ENCODE measurements at places on chromosomes 1 and 21. TPM values are rescaled to one million over a fixed set of nuclear protein-coding genes. Genes with fewer than 3 reads are reported as not detected.

The TMEM52 gene
- total RNA-seq = not detected

DNA sequence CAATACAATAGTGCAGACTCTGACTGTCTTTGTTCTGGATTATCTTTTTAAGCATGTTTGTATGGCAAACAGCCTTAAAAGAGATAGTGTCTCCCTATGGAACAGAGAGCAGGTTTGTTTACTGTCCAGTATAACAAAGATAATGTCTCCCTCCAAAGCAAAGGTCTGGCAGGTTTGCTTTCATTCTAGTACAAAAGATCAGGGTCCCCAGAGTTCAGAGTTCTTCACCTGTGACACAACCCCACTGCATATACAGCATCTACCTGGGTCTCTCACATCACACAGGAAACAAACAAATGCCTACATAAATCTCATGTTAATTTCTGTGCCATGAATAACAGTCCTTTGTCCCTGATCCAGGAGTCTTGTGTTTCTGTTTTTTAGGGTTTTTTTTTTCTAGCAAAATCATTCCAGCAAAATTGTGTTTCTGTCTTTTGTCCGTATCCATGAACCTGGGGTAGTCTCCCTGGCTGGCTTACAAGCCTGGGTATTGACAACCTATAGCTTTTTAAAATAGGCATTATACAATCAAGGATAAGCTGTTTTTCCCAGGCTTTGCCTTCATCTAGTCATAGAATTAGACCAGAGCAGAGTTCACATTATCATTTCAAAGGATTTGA lies 89.4 kb upstream of the PTBP2 start:
- DNase-seq = no peak

The ZNF683 gene
- total RNA-seq = 0.22 TPM

- DNase-seq = no peak
These were observed 33.5 kb downstream of the KCNC4 start for GRCh38 chr1:110243574-110243973.

GRCh38 chr1:237705462-237705861 lies 185.3 kb downstream of the ZP4 start:
- DNase-seq = no peak

- no peak for DNase-seq
These were observed 5.7 kb downstream of the DIO1 start for GRCh38 chr1:53899708-53900107.

GRCh38 chr1:25145775-25146393 lies 86.4 kb downstream of the SYF2 start:
- no peak for DNase-seq

GRCh38 chr1:84998642-84999280 lies 1.8 kb upstream of the MCOLN2 start:
- DNase-seq = peak; percentile 51

DNA sequence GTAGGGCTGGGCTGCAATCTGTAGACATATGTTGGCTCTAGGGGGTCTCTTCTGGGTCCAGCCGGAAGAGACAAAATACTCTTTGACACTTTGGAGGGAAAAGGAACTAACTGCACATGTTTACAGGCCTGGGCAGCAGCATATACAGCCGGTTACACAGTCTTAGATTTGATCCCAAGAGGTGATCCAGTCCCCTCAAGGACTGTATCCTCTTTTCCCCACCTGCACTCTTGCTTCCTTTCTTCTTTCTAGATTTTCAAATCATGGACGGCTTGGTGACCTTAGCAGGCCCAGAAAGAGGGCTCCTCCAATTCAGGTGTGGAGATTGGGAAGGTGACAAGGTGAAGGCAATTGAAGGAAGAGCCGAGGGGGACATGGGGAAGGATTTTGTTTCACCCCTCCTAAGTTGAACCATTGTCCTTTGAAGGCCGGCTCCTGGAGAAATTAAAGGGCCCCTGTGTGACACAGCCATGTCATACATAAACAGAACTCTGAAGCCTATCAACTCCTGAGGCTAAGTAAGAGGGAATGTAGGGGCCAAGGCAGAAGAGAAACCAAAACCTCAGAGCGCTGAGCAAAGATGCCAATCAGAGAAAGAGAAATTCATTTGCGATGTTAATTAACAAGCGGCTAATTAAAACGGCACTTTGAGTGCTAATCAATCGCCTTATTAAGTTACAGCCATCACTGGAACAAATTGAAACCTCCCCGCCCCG lies 5.9 kb upstream of the BARHL2 start:
- DNase-seq = no peak

- no peak for DNase-seq
These were observed 15.1 kb downstream of the GJA5 start for GRCh38 chr1:147745271-147745670.

DNA sequence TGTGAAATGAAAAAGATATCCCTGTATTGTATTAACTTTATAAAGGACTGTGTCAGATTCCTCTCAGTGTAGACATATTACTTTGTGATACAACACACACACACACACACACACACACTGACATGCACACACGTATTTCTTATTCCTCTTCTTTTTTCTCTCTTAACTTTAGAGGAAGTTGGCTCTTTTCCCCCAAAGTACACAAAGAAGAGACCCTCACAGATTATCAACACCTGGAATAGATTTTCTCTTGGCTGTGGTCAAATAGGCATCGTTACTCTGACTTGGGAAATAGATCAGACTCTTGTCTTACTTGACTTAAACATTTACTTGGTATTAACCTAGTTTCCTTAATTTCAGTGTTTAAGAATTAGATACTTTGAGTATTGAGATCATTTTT lies 792.8 kb downstream of the ADGRL2 start:
- no peak for DNase-seq

GRCh38 chr1:170162459-170163246 lies 16.9 kb downstream of the NTMT2 start:
- no peak for DNase-seq

DNA sequence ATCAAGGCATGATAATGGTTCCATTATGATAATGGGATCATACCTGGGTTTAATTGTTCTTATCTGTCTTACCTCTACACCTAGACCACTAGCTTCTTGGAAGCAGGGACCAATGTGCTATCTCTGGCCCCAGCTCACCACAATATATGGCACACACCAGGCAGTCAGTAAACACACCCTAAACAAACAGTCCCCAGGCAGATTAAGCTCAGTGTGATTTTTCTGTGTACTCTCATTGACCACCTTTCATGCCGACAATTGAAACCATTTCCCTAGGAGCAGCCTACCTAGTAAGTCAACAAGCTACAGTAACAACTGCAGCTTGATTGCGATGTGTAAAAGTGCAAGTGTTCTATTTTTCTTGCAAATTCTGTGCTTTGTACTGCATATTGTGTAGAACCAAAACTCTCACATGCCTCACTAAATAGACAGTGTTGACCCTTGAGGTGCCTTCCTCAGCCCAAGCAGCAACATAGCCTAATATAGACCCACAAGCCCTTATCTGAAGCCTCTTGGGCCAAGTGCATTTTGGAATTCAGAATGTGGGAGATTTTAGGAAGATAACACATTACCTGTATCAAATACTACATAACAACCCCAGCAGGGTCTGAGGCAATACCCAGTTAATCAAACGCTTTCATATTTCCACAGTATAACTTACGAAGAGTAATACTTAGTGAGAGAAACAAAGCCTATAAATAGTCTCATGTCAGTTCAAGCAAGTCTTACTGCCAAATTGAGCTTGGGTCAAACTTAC lies 32.0 kb downstream of the INPP5B start:
- no peak for DNase-seq

DNA sequence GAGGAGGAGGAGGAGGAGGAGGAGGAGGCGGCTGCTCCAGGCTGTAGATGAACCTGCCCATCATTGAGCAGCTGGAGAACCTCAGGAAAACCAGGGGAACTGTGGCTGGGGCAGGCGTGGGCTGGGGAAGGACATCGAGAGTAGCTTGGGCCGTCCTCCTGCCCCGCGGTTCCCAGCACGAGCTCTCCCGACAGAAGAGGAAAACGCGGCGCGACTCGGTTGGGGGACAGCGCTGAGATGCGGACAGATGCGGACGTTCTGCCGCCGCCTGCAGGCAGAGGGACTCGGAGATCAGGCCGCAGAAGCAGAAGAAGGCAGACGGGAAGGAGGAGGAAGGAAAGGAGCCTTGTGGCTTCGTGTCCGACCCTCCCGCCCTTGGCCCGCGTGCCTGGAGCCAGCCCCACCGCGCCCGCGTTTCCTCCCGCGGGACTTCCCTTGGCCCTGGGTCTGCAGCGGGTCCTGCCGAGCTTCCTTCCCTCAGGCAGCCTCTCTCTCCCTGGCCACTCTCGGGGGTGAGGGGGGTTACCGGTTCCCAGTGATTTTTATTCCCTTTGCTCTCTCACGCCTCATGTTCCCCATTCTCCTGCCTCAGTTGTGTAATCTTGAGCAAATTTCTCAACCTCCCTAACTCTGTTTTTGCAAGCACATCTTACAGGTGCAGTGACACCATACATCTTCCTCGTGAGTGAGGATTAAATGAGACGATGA lies 1.7 kb upstream of the TNFRSF9 start:
- peak; percentile 25 for DNase-seq

- no peak for DNase-seq
These were observed 206.9 kb downstream of the NEGR1 start for GRCh38 chr1:72075425-72075824.

GRCh38 chr1:20119347-20119746 lies at the start of gene PLA2G2D:
Gene PLA2G2D (minus strand): TSS chr1:20119536. CDS start chr1:20119498, 38 bp downstream.
- DNase-seq = no peak

The LDLRAD1 gene
- total RNA-seq = not detected

- DNase-seq = no peak
These were observed 33.5 kb downstream of the SCYL3 start for GRCh38 chr1:169860187-169860586.

The TXNIP gene
- total RNA-seq = 489 TPM

The SLC25A33 gene
- total RNA-seq = 2.5 TPM

- DNase-seq = no peak
These were observed 132.7 kb upstream of the SGIP1 start for GRCh38 chr1:66401244-66401643.

DNA sequence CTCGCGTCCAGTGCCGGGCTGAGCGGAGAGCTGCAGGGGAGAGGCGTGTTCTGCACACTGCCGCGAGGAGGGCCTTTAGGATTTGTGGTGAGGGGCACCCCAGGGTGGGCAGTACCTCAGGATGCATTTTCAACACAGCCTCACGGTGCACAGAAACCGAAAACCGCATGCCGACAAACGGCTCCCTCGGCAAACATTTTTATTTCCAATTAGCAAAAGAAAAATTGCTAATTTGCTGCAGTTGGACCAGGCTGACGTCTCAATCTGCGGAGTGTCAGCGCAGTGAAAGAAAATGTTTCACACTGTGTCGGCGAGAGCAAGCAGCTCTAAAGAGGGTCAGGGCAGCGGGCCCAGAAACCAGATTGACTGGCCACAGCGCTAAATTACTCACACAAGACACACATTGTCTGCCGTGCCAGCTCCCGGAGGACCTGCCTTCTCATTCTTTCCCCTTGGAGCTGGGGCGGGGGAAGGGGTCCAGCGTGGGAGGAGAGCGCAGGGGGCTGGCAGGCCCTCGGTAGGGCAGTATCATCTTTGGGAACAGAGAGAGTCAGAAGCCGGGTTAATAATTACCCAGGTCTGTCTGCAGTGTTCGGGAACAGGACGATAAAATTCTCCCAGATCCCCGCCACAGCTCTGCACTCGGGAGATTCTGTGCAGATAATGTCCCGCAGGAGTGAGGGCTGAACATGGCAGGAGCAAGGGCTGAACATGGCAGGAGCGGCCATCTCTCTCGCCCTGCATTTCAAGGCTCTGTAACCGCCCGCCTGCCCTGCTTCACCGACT lies 150.2 kb downstream of the PRDM16 start:
- no peak for DNase-seq

The IL12RB2 gene
- 0.88 TPM for total RNA-seq

- DNase-seq = no peak
These were observed 24.2 kb upstream of the ZNF648 start for GRCh38 chr1:182085726-182086125.

The RNF115 gene
- total RNA-seq = 15.6 TPM

DNA sequence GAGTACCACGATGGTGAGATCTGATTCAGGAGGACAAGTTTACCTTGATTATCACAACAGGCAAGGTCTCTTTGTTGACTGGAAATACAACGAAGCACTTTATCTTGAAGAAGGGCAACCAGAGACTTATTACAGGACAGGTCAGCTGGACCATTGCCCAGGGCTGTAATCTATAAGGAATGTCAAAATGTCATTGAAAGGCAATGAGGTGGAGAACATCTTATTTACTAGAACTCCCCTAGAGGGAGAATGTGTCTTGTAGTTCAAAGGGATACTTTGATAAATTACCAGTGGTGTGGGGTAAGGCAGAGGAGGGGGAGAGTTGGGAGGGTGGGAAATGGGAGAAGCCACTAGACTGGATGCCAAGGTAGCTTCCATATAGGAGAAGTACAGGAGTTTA lies 212.3 kb downstream of the NCAM2 start:
- no peak for DNase-seq

The TSPAN2 gene
- total RNA-seq = not detected

GRCh38 chr1:41580021-41580420 lies 95.5 kb upstream of the EDN2 start:
- DNase-seq = no peak

DNA sequence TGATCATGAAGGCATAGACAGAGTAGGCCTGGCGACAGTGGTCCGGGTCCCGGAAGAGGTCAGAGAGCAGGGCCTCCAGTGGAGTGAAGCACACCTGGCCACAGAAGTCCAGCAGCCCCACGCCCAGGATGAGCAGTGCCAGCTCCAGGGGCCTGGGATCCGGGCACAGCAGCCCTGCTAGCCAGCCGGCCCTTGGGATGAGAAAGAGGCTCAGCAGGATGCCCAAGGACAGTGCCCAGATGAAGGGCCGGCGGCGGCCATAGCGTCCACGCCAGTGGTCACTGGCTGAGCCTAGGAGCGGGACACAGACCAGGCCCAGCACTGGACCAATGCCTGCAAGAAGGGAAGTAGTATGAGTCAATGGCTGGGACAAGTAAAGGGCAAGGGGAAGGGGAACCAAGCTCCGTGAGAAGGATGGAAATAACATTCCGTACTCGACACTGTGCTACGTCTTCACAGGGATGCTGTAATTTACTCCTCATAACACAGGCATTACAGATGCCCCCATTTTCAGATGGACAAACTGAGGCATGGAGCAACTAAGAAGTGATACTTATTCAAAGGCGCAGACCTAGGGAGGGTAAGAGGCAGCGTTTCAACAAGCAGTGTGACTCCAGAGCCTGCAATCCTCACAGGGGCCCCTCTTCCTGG lies 16.9 kb downstream of the SLC45A3 start:
- DNase-seq = no peak

DNA sequence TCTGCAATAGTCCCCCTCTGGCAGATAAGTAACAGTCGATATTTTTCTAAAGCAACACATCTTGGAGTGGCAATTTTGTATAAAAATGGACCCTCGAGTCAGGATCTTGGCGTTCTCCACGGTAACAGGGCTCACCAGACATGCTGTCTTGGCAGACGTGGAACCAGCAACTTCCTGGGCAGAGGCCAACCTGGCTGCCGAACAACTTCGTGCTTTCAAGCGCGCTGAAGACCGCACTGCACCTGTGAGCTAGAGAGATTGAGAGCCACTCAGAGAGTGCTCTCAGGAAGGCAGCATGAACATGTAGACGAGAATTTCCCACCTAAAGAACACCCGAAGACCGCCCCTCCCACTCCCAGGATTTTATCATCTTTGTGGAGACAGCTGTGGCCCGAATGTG lies 7.3 kb downstream of the C1orf174 start:
- DNase-seq = no peak

Measured in naive thymus-derived CD4-positive, alpha-beta T cell (primary cell).